ENCODE measurements at places on chromosomes 5 and 9. TPM values are rescaled to one million over a fixed set of nuclear protein-coding genes. Genes with fewer than 3 reads are reported as not detected.
A peak's percentile ranks its signal among the peaks of the same experiment; 100 is the strongest.

- no peaks in the 10 kb centered on the region for H3K27me3 ChIP-seq
- H3K36me3 ChIP-seq: no peaks in the 10 kb centered on the region
- DNase-seq: no peak
- H3K27ac ChIP-seq: peak overlapping the region; percentile 13
- no peak overlapping the region for H3K4me3 ChIP-seq
Observed at GRCh38 chr5:119290161-119290569, 65.7 kb upstream of the TNFAIP8 start.

DNA sequence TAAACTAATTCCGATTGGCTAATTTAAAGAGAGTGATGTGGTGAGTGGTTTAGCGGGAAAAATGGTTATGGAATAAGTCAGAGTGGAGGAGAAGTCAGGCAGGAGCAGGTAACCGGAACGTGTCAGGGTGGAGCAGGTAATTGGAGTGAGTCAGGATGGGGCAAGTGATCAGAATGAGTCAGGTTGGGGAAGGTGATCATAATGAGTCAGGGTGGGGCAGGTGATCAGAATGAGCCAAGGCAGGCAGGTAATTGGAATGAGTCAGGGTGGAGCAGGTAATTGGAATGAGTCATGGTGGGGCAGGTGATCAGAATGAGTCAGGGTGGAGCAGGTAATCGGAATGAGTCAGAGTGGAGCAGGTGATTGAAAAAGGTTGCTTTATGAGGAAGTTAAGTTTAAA, 101.4 kb downstream of the TMEM167A start:
- H3K36me3 ChIP-seq: no peaks in the 10 kb centered on the region
- no peaks in the 10 kb centered on the region for H3K4me1 ChIP-seq
- DNase-seq: no peak
- no peaks in the 10 kb centered on the region for H3K27me3 ChIP-seq
- H3K27ac ChIP-seq: no peak overlapping the region

The UBE2QL1 gene
- total RNA-seq: 0.02 TPM

The FSTL4 gene
- 7.1 TPM for total RNA-seq

The DIMT1 gene
- 42.0 TPM for total RNA-seq

DNA sequence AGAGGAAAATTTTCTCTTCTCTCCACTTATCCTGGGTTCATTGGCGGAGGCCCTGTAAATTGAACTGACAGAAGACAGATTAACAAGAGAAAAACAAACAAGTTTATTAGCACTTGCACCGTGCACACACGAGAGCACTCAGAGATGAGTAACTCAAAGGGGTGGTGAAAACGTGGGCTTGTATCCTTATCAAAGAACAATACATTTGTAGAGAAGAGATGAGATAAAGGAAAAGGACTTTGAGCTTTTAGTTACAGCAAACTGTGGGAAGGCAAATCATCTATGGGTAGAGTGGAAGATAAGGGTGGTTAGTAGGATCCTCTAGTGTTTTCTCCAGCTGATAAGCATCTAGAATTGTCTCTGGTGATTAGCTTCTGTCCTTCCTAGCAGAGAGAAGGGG, 44.4 kb upstream of the ROR2 start:
- H3K27me3 ChIP-seq: peaks cover 3% of the 10 kb centered on the region
- H3K27ac ChIP-seq: no peak overlapping the region
- no peaks in the 10 kb centered on the region for H3K36me3 ChIP-seq
- H3K4me3 ChIP-seq: no peak overlapping the region

- peaks cover 5% of the 10 kb centered on the region for H3K4me1 ChIP-seq
- no peaks in the 10 kb centered on the region for H3K27me3 ChIP-seq
- no peak overlapping the region for H3K27ac ChIP-seq
- no peak overlapping the region for H3K4me3 ChIP-seq
- no peaks in the 10 kb centered on the region for H3K36me3 ChIP-seq
Observed at GRCh38 chr5:132064738-132065331, 4.4 kb downstream of the IL3 start.

- H3K27ac ChIP-seq: no peak overlapping the region
- no peak overlapping the region for H3K4me3 ChIP-seq
- peaks cover 69% of the 10 kb centered on the region for H3K36me3 ChIP-seq
- no peak for DNase-seq
Observed at GRCh38 chr5:132265336-132266030, 8.0 kb downstream of the PDLIM4 start.

- H3K36me3 ChIP-seq: peaks cover 26% of the 10 kb centered on the region
- H3K4me1 ChIP-seq: peaks cover 5% of the 10 kb centered on the region
- H3K27me3 ChIP-seq: no peaks in the 10 kb centered on the region
- H3K4me3 ChIP-seq: no peak overlapping the region
- no peak overlapping the region for H3K27ac ChIP-seq
- no peak for DNase-seq
Observed at GRCh38 chr5:134142052-134142451, 27.6 kb downstream of the TCF7 start.

The ADAMTSL1 gene
- 3.3 TPM for total RNA-seq

The ARHGEF28 gene
- total RNA-seq: 5.8 TPM

- no peaks in the 10 kb centered on the region for H3K27me3 ChIP-seq
- no peak overlapping the region for H3K27ac ChIP-seq
- H3K36me3 ChIP-seq: peaks cover 35% of the 10 kb centered on the region
- DNase-seq: no peak
Observed at GRCh38 chr5:52805615-52806014, 17.9 kb downstream of the ITGA1 start.

DNA sequence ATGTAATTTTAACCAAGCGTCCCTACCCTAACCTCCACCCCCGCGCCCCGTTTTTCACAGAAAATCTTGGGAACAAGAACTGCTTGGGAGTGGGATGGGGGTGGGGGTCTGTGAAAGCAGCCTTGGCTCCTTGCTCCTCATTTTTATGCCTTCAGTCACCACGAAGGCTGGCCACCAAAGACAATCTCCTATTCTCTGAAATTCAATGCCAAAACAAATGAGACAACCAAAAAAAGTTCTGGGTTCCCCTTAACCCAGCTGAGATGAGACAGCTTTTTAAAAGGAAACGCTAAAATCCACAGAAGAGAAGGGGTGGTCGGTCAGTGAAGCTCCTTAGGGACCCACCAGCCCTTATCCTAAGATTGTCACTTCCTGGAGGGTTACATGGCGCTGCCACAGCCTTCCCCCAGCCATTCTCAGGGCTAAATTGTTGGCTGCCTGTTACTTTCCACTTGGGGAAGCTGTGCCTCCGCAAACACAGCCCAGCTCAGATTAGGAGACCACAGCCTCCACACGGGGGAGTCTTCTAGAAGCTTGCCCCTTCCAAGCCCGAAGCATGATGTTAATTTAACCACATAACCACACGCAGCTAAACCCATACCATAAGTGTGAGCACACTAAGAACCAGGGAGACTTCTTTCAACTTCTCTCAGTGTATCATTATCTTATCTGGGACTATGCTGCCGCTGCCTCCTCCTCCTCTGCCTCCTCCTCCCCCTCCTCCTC, 136.3 kb downstream of the FOXD1 start:
- no peaks in the 10 kb centered on the region for H3K36me3 ChIP-seq
- peak overlapping the region; percentile 51 for H3K27ac ChIP-seq
- H3K4me3 ChIP-seq: peak overlapping the region; percentile 42
- H3K4me1 ChIP-seq: no peaks in the 10 kb centered on the region

- H3K36me3 ChIP-seq: no peaks in the 10 kb centered on the region
- H3K4me1 ChIP-seq: no peaks in the 10 kb centered on the region
- peak; percentile 11 for DNase-seq
- no peaks in the 10 kb centered on the region for H3K27me3 ChIP-seq
- H3K4me3 ChIP-seq: no peak overlapping the region
Observed at GRCh38 chr5:159850160-159850559, 66.1 kb upstream of the ADRA1B start.

The PCDHGA9 gene
- total RNA-seq: 2.3 TPM

The ARSI gene
- 0.18 TPM for total RNA-seq

The NUTM2F gene
- total RNA-seq: not detected

DNA sequence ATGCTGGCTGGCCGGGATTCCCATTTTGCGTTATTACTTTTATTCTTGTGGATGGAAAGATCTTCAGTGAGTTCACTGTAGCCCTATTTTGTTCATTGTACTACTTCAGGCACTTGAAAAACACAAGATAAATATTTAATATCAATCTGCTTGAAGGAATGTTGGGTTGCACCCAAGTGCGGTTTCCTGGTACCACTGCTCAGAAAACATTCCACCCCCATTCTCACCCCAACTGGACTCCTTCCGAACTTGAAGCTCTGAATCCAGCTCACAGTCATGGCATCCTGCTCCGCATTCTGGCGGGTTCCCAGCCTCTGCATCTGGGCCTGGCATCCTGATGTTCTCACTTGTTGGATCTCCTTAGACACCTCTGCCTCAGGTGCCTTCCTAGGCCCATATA, 103.2 kb downstream of the CFAP90 start:
- no peak for DNase-seq
- H3K27me3 ChIP-seq: no peaks in the 10 kb centered on the region
- no peak overlapping the region for H3K27ac ChIP-seq
- no peaks in the 10 kb centered on the region for H3K4me1 ChIP-seq
- no peak overlapping the region for H3K4me3 ChIP-seq

DNA sequence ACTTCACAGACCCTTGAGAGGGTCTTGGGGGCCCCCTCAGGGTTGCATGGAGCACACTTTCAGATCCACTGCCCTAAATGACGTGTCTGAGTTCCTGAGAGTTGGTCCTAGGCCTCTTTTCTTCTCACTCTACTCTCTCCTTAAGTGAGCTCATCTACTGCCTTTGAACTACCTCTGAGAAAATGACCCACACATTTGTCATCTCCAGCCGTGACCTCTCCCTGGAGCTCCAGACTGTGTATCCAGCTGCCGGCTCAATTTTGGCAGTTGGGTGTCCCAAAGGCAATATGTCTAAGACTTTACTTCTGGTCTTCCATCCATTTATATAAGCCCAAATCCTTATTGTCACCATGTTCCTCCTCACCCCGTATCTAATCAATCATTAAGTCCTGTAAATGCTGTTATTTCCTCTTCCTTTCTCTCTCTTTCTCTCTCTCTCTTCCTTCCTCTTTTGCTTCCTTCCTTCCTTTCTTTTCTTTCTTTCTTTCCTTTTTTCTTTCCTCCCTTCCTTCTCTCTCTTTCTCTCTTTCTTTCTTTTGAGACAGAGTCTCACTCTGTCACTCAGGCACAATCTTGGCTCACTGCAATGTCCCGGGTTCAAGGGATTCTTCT, 51.2 kb upstream of the HSPA9 start:
- no peak overlapping the region for H3K27ac ChIP-seq
- no peaks in the 10 kb centered on the region for H3K27me3 ChIP-seq
- H3K4me1 ChIP-seq: no peaks in the 10 kb centered on the region
- no peak overlapping the region for H3K4me3 ChIP-seq

DNA sequence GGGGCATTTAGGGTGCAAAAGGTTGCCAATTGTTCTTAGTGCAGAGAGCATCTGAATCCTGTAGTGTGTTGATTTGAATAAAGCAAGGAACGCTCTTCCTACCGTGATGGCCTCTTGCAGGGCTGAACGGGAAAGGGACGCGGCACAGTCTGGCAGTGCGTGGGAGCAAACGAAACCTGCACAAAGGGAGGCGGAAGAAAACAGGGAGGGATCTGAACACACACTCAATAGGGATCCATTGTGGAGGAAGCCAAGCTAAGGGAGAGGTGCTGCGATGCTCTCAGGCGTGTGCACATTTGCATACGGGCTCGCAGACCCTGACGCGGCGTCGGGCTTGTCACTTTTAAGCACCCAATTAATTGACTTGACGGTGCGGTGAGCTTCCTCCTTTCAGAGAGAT, 414.0 kb upstream of the IRX1 start:
- no peaks in the 10 kb centered on the region for H3K36me3 ChIP-seq
- H3K4me1 ChIP-seq: no peaks in the 10 kb centered on the region
- no peak for DNase-seq
- no peaks in the 10 kb centered on the region for H3K27me3 ChIP-seq
- H3K4me3 ChIP-seq: no peak overlapping the region

- H3K4me3 ChIP-seq: no peak overlapping the region
- no peaks in the 10 kb centered on the region for H3K4me1 ChIP-seq
- no peaks in the 10 kb centered on the region for H3K27me3 ChIP-seq
- no peak overlapping the region for H3K27ac ChIP-seq
- no peak for DNase-seq
Observed at GRCh38 chr5:174922955-174923354, 198.6 kb downstream of the MSX2 start.

- H3K4me3 ChIP-seq: no peak overlapping the region
- no peaks in the 10 kb centered on the region for H3K27me3 ChIP-seq
- no peaks in the 10 kb centered on the region for H3K4me1 ChIP-seq
- DNase-seq: no peak
- no peak overlapping the region for H3K27ac ChIP-seq
Observed at GRCh38 chr9:30250872-30251271, 2133.6 kb upstream of the ACO1 start.

The QRFP gene
- total RNA-seq: not detected

DNA sequence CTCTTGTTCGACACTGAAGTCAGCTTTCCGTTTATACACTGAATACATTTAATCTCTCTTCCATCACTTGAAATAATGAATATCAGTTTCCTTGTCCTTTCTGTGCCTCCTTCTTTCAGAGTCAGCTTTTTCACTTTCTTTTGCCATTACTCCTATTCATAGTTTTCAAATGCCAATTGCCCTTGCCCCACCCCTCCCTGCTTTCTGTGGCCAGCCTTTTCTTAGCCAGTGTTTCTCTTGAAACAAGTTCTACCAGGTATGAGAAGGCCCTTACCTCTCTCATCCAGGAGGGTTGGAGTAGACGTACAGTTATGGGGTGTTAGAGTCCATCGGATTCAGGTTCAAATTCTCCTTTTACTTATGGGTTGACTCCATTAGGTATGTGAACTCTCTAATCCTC, 574.7 kb upstream of the SEMA6A start:
- no peak overlapping the region for H3K27ac ChIP-seq
- H3K4me1 ChIP-seq: no peaks in the 10 kb centered on the region
- no peaks in the 10 kb centered on the region for H3K27me3 ChIP-seq
- no peak overlapping the region for H3K4me3 ChIP-seq
- DNase-seq: no peak
- H3K36me3 ChIP-seq: no peaks in the 10 kb centered on the region

GRCh38 chr9:137459601-137460362, 648 bp upstream of the NSMF start:
- peaks cover 10% of the 10 kb centered on the region for H3K4me1 ChIP-seq
- no peaks in the 10 kb centered on the region for H3K27me3 ChIP-seq
- H3K27ac ChIP-seq: peak overlapping the region; percentile 40
- peak overlapping the region; percentile 79 for H3K4me3 ChIP-seq
- no peak for DNase-seq

GRCh38 chr5:43231977-43232376, 40.0 kb downstream of the NIM1K start:
- no peak overlapping the region for H3K4me3 ChIP-seq
- H3K27ac ChIP-seq: no peak overlapping the region
- 0 out of 2 replicates have a peak, but pooled peaks cover 5% of the 10 kb centered on the region for H3K27me3 ChIP-seq
- H3K4me1 ChIP-seq: no peaks in the 10 kb centered on the region
- no peaks in the 10 kb centered on the region for H3K36me3 ChIP-seq

- H3K36me3 ChIP-seq: no peaks in the 10 kb centered on the region
- no peak overlapping the region for H3K4me3 ChIP-seq
- no peak overlapping the region for H3K27ac ChIP-seq
Observed at GRCh38 chr5:155954701-155955445, 372.1 kb upstream of the SGCD start.

The VDAC1 gene
- 324 TPM for total RNA-seq

The SYNPO gene
- 2.3 TPM for total RNA-seq

DNA sequence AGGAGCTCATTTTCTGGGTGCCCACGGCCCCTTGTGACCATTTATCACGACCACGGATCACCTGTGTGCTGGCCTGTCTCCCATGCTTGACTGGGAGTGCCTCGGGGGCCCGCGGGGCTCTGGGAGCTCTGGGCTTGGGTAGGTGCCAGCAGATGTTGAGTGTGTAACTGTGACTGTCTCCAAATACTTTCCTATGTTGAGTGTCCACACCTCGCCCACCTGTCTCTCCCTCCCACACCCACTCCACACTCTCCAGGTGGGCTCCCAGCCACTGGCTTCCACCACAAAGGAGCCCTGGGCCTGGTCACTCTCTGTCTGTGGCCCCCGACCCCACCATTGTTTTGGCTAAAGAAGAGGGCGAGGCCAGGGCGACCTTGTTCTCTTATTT, 196.4 kb downstream of the CDK5RAP2 start:
- DNase-seq: no peak
- no peak overlapping the region for H3K4me3 ChIP-seq
- H3K36me3 ChIP-seq: peaks cover 3% of the 10 kb centered on the region
- no peak overlapping the region for H3K27ac ChIP-seq
- peaks cover 18% of the 10 kb centered on the region for H3K4me1 ChIP-seq

Data from SJCRH30 (cell line).